ENCODE measurements at places on chromosomes 1 and 21. TPM values are rescaled to one million over a fixed set of nuclear protein-coding genes. Genes with fewer than 3 reads are reported as not detected.

TMEM82 gene
- not detected for polyA plus RNA-seq

PLA2G2D gene
- polyA plus RNA-seq: 0.18 TPM

PYHIN1 gene
- polyA plus RNA-seq: not detected

ACKR1 gene
- polyA plus RNA-seq: 26.8 TPM

FLG2 gene
- 0.03 TPM for polyA plus RNA-seq

S100A14 gene
- 0.39 TPM for polyA plus RNA-seq

DNA sequence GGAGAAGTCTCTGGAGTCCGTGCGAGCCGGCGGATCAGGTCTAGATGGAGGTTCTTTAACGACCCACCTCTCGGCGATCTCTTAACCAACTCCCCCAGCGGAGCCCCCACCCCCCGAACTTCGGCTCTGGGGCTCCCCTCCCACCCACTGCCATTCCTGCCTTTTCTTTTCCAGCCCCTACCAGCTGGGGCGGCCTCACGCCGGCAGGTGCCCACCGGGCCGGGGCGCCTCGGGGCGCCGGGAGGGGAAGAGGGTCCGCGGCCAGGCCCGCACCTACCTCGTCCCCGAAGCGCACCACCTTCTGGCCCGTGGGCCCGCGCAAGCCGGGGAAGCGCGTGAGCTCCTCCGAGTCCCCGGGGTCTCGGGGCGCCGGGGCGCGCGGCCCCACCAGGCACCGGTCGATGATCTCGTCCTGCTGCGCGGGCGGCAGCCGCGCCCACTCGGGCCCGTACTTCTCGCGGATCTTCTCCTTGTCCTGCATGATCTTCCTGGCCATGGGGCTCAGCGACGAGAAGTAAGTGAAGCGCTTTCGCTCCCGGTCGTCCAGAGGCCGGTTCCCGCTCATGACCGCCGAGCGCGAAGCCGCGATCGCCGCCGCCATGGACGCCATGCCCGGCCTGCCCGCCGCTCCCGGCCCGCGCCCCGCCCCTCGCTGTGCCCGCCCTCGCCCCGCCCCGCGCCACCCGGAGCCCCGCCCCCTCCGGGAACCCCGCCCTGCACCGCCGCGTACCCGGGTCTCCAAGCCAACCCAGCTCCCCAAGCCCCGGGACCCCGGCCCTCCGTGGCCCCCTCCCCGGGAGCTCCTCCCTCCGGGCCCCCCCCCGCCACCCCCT is at the start of gene C1orf198:
TSS of gene C1orf198 (minus strand) at position 619 of the 833 bp plus-strand sequence. CDS start at position 610, 9 bp downstream.
- no peak for DNase-seq

- peak; percentile 54 for DNase-seq
These were observed 57.5 kb downstream of the BCL9 start for GRCh38 chr1:147598621-147599361.

DNA sequence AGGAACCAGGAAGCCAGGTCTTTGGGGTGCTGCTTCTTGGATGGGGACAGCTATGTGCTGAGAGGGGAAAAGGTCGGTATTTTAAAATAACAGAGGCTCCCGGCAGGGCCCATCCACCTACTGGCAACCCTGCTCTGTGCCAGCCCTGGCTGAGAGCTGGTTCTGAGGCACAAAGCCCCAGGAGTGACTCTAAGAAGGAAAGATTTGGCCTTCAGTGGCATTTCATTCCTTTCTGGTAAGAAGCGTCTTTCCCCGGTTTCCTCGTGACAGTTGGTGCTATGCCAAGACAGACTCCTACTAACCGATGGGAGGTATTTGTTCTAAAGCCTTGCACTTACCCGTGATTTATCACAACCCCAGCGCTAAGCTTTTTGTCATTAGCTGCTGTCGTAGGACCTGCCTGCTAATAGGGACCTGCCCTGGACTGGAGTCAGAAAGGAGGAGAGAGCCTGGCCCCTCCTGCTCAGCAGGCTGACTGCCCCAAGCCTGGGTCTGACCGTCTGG is 123.1 kb upstream of the ADAR start:
- peak; percentile 84 for DNase-seq

GRCh38 chr21:39144191-39144590 is 39.1 kb downstream of the PSMG1 start:
- DNase-seq: no peak

DNA sequence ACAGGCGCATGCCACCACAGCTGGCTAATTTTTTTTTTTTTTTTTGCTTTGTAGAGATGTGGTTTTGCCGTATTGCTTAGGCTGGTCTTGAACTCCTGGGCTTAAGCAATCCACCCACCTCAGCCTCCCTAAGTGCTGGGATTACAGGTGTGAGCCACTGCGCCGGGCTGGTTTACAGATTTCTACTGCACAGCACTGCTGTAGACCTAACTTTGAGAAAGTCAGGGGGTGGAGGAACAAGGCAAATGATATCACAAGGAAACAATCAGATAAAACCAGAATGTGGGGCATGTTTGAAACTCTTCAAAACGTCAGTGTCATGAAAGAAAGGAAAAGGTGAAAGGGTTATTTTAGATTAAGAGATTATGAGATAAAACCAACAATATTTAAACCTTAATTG is 45.3 kb downstream of the URB2 start:
- no peak for DNase-seq

DNA sequence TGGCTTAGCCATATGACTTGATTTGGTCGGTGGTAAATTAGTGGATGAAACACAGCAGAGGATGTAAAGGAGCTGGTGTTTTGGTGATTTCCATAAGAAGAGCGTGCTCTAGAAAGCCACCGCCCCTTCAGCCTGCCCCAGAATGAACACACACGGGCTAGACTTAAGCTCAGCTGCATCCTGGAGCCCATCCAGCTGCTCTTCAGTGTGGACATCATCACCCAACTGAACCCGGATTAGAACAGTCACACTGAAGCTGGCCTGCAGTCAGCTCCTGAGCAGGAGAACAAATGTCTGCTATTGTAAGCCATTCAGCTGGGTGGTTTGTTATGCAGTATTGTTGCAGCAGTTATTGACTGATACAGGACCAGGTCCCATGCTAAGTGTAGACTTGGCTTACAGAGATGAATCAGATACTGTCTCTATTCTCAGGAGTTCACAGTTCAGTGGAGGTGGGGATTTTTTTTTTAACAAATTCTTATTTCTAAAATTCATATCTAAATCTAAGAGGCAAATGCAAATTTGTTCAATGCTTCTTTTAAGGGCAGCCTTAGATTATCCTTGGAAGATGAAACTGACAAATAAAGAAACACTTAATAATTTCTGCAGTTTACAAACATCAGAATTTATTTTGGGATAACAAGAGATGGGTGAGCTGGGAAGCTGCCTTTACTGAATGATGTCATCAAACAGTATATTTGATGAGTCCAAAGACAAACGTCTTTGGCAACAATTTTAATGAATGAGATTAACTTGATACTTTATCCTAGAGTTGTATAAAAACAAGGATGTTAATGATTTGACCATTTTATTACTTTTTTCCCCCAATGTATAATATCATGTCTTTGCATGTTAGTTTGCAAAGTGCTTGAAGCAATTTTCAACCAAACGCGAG is 251.2 kb downstream of the TRABD2B start:
- no peak for DNase-seq

DNA sequence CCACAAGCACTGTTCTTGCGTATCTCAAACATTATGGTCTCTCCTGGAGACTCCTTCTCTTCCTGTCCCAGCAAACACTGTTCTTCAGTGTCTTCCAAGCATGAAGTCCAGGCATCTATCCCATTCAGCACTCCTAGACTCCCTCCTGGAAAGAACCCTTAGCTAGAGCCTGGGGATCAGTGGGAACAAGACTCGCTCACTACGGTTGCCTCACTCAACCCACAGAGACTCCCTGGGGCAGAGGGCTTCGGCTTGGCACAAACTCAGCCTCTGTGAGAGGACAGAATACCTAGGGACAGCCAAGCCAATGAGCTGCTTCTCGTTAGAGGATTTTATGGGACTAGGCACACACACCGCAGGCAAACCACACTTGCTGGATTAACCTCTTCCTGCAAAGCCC is 86.5 kb upstream of the IPO9 start:
- no peak for DNase-seq

DNA sequence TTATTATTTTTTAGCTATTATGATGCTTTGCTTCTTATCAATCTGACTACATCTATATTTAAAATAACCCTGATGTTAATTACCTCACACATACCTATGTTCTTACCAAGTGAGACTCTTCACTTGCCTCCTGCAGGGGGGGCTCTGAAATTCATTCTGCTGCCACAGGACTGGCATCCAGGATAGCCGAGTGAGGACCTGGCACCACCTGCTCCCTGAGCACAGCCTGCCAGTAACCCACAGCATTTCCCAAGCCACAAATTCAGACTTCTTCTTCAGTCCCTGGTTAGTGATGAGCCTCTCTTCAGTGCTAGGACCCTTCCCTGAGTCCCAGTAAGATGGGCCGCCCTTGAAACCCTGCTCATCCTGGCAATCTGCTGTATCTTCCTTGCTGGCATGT is 296.5 kb upstream of the PLXNA2 start:
- no peak for DNase-seq

DNA sequence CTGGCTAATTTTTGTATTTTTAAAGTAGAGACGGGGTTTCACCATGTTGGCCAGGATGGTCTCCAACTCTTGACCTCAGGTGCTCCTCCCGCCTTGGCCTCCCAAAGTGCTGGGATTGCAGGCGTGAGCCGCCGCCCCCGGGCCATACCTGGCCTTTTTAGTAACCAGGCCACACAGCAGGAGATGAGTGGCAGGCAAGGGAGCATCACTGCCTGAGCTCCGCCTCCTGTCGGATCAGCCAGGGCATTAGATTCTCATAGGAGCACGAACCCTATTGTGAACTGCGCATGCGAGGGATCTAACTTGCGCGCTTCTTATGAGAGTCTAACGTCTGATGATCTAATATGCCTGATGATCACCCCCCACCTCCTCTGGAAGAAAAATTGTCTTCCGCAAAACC is 308.7 kb upstream of the PRMT6 start:
- DNase-seq: no peak

- peak; percentile 56 for DNase-seq
These were observed 79.6 kb upstream of the AK4 start for GRCh38 chr1:65068202-65069010.

- DNase-seq: no peak
These were observed 627 bp upstream of the GNB1 start for GRCh38 chr1:1891349-1892078.

Measured in spinal cord (tissue), 10 donors.